ENCODE measurements at places on chromosomes 12 and 14.

DNA sequence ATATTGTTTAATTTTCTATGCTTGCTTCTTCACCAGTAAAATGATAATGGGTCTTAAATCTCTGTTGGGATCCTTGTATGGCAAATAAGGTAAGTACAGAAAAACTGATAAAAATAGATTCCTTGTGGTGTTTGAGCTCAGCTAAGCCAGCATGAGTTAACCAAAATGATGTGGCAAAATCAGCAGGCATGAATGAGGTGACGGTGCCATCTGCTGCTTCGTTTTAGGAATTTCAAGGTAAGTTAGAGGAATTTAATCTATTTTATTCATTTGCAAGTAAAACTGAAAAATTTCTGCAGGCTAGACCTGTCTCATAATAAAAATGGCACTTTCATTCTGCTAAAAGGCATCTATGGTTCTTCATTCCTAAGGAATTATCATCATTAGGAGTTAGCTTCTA, 10.0 kb upstream of the CLEC7A start:
- peak; percentile 10 for DNase-seq

- DNase-seq, result no peak
Measured at GRCh38 chr12:71524626-71525025, 85.0 kb downstream of the LGR5 start.

DNA sequence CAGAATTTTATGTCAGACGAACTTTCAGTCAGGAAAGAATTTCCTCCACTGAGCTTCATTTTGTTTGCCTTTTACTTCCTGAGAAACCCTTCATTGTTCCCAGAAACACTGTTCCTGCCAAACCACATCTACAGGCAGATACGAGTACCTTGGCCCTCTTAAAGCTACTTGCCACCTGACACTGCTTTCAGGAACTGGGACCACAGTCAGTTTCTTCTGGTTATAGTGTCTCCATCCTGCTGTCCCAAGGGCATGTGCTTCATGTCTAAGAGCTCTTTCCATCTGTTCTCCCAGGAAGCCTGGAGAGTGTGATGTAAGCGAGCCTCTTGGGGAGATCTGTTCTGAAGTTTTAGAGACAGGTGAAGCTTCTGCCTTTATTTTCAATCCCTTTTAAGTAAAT, 161.7 kb upstream of the PLEKHA5 start:
- DNase-seq, result no peak

DNA sequence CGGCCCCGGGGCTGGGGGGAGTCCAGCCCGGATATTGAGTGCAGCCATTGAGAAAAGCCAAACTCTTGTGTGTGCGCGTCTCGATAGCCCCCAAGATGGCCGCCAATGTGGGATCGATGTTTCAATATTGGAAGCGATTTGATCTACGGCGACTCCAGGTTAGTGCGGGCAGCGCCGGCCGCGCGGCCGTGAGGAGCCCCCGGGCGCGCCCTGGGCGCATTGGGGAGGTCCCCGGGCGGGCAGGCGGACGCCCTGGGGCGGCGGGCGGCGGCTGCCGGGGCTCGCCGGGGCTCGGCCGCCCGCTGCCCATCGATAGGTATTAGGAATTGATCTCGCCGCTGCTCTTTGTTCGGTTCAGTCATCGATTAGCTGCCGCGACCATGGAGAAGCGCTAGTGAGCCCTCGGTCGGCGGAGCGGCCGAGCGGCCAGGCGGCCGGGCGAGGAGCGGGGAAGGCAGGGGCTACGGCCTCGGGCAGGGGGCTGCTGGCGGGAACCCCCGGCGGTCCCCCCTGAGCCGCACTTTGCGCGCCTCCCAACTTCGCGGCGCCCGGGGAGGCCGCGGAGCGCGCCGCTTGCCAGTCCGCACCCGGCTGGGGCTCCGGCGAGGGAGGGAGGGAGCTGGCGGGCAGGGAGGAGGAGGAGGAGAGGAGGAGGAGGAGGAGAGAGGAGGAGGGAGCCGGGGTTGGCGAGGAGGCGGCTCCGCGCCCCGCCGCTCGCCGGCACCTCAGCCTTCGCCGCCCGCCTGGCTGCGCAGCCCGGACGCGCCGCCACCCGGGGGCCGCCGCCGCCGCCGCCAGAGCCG, 113.9 kb upstream of the MYL2 start:
- no peak for DNase-seq

- DNase-seq, result no peak
Measured at GRCh38 chr14:57822081-57822480, 43.8 kb downstream of the SLC35F4 start.

DNA sequence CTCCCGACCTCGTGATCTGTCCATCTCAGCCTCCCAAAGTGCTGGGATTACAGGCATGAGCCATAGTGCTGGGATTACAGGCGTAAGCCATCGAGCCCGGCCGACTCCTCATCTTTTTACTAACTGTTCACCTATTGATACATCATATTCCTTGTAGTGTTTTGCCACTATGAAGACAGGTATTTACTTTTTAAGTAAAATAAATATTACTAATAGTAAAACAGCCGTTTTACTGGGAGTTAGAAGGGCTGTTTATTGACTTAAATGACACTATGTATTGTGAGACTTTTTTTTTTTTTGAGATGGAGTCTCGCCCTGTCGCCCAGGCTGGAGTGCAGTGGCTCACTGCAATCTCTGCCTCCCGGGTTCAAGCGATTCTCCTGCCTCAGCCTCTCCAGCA, 51.5 kb downstream of the DIP2B start:
- no peak for DNase-seq

Measured in stimulated activated CD8-positive, alpha-beta memory T cell treated with anti-CD3 and anti-CD28 coated beads, Interleukin-15, amount 100 ng/mL, for 48 hours (primary cell).